ENCODE measurements at places on chromosomes 7 and 10.

GRCh38 chr7:130441408-130441869, 623 bp upstream of the CEP41 start:
- DNase-seq, result no peak

- DNase-seq, result no peak
Measured at GRCh38 chr7:151242159-151243044, 6.1 kb downstream of the SMARCD3 start.

- DNase-seq, result no peak
Measured at GRCh38 chr7:33799766-33800165, 105.6 kb upstream of the BMPER start.

GRCh38 chr7:2612445-2613097, 19.2 kb upstream of the TTYH3 start:
- peak; percentile 22 for DNase-seq

All from stimulated activated CD4-positive, alpha-beta T cell treated with anti-CD3 and anti-CD28 coated beads, Interleukin-15, amount 100 ng/mL, for 24 hours (primary cell).